Left hindlimb (tissue), 1 donor: ENCODE measurements at places on chromosomes 4 and X.

DNA sequence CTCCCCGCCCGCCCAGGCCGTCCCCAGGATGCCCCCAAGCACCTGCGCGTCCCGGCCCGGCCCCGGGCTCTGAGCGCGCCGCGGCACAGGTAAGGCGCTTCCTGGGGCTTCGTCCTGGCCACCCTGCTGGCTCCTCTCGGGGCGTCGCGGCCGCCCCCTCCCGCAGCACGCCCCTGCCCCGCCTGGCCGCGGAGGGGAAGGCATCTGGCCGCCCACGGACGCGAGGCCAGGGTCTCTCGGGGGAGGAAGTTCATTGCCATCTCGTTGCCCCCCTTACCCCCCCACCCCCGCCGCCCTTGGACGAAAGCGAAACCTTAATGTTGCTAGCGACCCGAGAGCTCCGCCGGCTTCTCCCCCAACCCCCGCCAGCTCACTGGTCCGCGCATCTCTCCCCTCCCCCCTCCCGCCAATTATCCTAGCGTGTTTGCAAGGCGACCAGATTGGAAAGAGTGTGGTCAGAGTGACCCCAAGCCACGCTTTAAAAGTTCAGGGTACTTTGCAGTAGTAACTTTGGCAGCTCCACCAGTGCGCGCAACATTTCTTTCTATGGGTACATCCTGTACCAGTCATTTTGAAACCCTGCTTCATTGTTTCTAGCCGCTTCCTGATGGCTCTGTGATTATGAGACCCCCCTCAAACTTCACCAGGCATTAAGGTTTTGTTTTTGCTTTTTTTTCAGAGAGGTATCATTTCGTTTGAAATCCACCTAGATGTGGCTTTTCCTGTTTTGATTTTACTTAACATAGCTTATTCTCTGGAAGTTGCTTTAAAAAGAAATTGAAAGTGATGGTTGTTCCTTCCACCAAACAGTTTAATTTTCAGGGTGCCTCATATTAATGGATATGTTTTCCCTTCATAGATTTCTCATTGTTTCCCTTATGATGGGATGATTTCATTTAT lies 626 bp downstream of the TBC1D1 start:
- DNase-seq = peak; percentile 45

DNA sequence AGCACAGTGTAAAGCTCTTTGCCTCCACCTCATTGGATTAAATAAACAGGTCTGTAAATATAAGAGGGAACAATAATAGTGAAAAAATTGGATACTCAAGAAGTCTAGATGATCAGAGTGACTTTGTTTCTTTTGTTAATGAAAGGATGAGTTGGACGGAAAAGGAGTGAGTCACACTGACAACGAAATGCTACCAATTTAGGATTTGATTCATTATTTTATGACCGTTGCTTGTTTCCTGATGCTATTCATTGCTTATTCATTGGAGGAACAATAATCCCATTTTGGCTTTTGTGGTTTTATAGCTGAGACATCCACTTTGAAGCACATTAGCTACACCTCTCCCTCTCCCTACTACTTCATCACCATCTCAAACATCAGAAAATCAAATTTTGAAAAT lies 74.4 kb upstream of the DYNLT3 start:
- no peak for DNase-seq

GRCh38 chr4:169664615-169665014 lies 44.2 kb downstream of the CLCN3 start:
- DNase-seq = no peak

DNA sequence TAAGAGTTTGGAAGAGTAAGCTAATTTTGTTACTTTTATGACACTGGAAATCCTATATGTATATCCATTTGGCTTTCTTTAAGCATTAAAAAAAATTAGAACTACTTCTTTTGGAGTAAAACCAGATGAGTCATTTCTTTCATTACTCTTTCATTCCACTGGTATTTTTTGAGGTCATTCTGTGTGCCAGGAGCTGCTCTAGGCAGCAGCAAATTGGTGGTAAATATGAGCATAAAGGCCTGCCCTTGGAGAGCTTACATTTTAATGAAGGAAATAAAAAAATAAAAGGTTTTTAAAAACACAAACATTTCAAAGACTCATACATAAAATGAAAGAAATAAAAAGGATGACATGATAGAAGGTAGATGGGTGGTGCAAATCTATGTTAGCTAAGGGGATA lies 37.4 kb downstream of the MID1 start:
- no peak for DNase-seq

DNA sequence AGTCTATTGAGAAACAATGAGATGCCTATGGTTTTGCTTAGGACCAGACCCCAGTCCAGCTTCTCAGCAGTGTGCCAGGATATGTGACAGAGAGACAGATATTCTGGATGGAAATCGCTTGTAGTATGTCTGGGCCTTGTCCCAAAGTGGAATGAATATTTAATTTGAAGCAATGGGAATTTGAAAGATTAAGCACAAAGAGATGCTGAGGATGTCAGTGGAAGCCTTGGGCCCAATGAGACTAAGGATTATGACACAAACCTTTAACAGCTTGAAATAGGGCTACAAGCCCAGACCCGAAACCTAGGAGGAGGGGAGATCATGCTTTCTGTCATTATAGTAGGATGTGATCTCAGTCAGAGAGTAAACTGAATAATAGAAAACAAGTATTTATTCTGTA lies 459.2 kb downstream of the FAT4 start:
- no peak for DNase-seq

DNA sequence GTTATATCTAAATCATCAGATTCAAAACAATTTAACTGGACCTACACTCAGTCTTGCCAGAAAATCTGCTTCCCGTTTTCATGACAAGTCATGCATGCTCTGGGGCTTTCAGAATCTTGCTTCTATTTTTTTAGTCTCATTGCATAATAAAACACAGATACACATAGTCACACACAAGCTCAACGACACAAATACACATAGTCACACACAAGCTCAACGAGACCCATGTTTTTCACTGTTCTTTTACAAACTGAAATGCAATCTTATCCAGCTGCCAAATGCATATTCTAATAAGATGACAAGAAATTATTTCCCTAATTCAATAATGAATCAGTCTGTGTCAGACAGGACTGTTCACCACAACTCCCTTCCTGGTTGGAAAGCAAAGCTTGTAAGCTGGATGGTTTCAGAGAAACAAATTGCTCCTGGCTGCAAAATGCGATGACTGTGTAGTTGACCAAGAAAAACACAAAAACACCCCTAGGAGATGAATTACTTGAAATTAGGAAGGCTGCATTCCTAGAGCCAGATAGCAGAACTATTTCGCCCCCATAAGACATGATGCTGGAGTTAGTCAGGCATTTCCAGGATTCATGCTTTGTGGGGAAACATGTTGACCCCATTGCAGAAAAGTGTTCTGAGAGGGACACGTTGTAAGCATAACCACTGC lies 208.7 kb downstream of the CHIC2 start:
- DNase-seq = no peak

GRCh38 chr4:81031796-81032551 lies 1.5 kb downstream of the BMP3 start:
- DNase-seq = no peak

GRCh38 chrX:148084611-148085010 lies 103.5 kb downstream of the FMR1NB start:
- DNase-seq = no peak

- no peak for DNase-seq
Measured at GRCh38 chrX:107646735-107647134, 18.4 kb downstream of the PRPS1 start.

DNA sequence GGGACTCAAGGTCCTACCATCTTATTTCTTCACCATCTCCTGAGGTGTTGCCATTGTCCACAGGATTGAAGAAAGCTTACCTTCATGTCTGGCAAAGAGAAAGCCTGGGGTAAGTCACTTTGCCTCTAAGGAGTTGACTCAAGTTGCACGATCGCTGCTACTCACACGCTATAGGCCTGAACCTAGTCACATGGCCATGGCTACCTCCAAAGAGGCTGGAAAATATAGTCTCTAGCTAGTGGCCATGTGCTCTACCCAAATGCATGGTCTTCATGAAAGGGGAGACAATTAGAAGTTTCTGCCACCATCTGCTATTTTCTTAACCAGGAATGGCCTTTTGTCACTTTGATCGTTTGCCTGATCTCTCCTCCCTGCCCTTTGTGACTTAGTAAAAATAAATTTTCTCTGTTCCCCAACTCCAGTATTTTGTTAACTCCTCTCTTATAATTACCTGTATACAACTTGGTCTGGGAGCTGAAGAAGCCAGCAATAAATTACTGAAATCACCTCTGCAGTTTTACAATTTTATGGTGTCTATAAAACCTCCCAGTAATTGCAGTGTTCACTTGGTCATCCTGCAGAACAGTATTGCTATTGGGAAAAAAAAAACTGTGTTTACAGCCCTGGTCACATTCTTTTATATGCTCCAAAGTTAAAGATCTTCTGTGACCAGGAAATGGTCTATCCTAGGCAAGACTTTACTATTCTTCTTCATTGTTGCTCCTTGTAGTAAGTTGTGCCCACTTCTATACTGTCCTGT lies 126.7 kb upstream of the TSPAN5 start:
- DNase-seq = no peak

GRCh38 chrX:77788050-77788449 lies 2.0 kb upstream of the ATRX start:
- no peak for DNase-seq

GRCh38 chr4:108954880-108955279 lies 192.0 kb upstream of the ETNPPL start:
- no peak for DNase-seq

DNA sequence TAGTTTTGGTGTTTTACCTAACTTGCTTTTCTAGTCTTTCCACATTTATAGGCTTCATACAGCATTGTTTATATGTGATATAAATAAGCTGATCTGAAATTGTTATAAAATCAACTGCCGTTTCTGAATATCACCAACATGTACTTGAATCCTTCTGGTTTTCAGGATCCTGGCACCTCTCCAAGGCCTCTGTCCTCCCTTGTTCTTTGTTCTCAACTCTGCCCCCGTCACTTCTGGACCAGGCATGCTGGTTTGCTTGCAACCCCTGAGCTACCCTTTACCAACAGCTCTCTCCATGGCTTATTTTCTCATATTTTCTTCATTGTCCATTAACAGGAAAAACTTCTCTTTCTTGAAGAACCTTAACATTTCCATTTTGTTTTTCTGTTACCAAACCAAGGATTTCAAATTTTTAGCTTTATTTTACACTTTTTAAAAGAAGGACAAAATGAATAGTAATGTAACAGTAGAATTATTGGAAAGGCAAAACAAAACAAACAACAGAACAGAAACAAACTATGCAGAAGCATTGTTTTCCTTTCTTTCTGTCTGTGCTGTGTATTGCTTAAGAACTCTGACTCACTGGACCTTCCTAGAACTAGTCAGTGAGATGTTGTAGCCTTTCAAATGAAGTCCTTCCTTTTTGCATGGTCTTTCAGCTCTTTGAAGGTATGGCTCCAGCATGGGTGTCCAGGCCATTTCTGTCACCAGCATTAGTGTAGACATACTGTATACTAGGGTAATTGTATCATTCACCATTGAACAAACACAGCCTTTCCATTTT lies 44.8 kb downstream of the BANK1 start:
- DNase-seq = no peak

- DNase-seq = no peak
Measured at GRCh38 chrX:122572461-122572860, 611.6 kb upstream of the GRIA3 start.

GRCh38 chr4:61336916-61337315 lies 136.8 kb downstream of the ADGRL3 start:
- no peak for DNase-seq

GRCh38 chr4:106034220-106034619 lies 138.9 kb downstream of the NPNT start:
- DNase-seq = no peak

DNA sequence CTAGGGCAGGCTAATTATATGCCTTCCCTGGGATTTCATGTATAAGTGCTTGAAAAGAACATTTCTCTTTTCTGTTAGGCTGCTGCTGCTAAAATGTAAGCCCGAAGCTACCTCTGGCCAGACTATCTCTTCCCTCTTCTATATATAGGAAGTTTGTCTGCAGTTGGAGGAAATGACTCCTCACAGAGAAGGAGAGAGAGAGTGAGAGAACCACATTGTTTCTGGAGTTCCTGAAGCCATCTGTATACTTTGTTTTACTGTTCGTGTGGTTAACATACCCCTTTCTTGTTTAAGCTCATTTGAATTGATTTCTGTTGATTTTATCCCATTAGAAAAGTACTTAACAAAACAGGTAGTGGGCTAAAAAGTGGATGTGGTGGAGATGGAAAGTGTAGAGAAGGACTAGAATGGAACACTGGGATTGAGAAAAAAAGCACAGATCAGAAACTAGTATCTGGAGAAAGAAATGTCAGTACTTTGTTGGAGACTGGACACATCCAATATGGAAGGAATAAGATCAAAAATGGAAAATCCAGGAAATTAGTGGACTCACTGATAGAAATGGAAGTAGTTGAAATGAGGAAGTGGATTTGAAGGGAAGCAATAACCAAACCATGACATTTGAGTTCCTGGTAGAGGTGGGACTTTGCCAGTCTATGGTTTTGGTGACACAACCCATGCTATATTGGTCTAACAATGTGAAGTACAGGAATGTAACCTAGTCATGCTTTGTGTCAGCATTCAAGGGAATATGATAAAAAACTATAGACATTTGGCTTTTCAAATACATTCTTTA lies 112.6 kb downstream of the TMA16 start:
- no peak for DNase-seq

DNA sequence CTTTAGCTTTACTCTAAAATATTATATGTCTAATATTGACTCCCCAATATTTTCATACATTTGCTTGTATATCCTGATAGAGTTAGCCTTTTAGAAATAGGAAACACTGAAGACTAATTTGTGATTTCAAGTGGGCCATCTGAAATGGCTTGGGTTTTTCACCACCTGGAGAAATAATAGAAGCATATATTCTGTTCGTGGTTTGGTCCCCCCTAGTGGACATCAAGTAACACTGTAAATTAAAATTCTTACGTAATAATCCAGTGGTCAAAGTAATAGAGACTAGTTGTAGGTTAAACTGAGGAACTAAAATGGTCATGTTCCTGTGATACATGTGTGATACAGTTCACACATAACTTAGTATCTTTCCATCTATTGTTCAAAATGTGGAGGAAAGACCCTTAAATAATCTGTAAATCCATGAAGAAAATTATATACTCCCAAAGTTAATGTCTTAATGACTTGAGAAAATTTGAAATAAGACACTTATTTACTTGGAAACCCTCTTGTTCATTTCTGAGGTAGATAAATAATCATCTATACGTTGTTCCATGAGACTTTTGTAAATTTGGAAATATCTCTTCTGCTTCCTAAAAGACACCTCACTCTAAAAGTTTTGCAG lies 79.8 kb upstream of the SMARCAD1 start:
- no peak for DNase-seq
